Activated CD8-positive, alpha-beta memory T cell treated with anti-CD3 and anti-CD28 coated beads for 1 hour (primary cell): ENCODE measurements at places on chromosomes 6 and 20.

DNA sequence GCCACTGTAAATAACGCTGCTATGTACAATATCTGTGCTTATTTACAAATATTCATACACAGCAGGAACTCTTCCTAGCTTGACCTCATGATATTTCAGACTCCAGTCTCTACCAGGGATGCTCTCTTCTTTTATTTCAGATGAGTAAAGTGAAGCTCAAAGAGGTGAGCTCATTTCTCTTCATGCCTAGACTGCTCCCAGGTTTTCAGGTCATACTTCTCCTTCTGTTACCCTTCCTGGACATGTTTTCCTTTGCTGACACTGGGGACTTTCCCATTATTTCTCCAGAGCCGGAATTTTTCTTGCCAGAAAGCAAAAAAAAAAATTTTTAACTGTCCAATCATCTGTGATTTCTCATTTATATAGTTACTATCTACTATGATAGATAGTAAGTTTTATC lies 147.2 kb upstream of the DST start:
- DNase-seq, result no peak

DNA sequence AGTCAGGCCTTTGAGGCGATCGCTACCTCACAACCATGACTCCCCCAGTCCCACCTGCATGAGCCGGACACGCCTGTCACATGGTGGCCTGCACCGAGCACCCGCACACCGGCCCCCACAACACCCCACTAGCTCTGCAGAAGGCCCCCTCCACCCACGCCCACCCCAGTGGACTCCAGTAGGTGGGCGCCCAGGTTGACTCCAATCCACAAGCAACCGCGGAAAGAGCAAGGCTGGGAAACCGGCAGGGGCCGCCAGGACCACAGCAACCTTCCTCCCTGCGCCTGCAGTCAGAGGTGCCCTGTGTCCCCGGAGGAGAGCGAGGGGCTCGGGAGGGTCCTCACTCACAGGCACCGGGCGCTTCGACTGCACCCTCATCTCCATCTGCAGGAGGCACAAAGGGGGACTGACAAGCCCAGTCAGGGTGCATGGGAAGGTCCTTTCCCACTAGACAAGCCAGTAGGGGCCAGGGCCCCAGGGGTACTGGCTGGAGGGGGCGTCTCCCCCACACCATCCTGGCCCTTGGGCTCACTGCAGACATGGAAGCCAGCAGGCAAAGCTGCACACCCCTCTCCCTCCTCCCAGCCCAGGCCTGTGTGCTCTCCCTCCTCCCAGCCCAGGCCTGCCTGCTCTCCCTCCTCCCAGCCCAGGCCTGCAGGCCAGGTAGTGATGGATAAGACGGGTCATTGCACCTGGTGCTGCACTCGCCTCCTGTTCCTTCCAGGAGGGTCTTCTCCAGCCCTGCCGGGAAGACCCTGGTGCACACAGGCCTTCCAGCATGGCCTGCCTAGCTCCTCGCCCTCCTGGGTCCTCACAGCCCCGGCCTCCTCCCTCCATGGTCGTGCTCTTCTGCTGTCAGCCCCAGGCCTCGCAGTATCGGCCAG lies 137.2 kb downstream of the DLL1 start:
- DNase-seq, result no peak

GRCh38 chr6:91895599-91896285 lies 1308.9 kb upstream of the MAP3K7 start:
- no peak for DNase-seq

DNA sequence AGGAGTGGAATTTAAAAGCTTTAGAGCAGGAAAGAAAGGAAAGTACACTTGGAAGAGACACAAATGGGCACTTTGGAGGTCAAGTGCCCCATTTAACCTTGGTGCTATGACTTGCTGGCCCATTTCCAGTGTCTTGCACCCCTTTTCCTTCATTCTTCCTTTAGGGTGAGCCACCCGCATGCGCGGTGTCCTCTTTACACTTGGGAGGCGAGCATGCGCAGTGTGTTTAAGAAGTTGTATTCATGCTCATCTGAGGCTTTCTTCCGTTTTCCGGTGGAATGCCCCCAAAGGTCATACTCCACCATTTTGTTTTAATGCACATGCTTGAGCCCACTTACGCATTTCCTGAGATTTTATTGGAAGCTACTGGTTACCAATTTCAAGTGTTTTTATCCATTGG lies 29.1 kb downstream of the TMEM170B start:
- no peak for DNase-seq

DNA sequence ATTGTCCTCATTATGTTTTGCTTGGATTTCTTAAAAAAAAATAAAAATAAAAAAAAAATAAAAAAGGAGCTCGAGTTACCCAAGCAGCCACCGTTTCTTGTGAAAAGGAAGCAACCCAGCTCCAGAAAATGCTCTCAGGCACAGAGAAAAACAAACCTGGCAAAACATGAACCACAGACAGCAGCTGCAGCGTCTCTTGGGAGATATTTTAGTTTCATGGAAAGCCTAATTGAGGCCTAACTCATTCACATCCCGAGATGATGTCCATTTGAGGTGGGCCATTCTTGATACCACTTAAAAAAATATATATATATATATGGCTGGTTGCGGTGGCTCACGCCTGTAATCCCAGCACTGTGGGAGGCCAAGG lies 13.7 kb upstream of the MRAP2 start:
- DNase-seq, result no peak

DNA sequence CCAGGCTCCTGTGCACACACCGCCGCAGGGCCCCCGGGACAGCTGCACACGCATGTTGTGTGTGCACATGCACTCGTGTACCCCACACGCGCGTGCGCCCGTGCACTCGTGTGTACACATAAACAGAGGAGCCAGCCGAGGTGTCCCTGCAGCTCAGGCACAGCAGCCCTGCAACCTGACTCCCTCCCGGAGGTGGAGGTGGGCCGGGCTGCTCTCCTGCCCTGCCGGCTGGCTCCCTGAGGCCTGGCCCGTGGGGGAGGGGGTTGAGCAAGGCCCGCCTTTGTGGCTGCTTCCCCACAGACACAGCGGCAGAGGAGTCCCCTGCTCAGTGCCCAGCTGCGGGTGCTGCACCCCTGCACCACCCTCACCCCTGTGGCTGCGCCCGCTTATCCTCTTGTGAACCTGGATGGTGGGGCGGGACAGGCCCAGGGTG lies 624 bp downstream of the RBBP8NL start:
- DNase-seq, result no peak

- DNase-seq, result no peak
Measured at GRCh38 chr6:137816133-137816579, 50.9 kb upstream of the TNFAIP3 start.

DNA sequence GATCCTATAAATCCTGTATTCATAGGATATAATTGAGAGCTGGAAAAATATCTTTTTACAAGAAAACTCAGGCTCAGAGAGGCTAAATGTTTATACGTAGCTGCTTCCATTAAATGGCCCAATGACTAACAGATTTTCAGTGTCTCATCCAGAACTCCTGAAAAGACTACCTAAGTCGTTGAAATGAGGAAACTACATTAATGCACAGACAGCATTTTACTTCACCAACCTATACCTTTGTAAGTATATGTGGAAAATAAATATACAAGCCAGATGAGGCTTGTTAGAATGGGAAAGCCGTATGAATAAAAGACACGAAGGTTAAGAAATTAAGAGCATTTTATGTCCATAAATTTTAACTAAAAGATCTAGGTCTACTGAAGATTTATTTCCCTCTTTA lies 8.4 kb upstream of the SNX14 start:
- DNase-seq, result no peak

GRCh38 chr6:14965424-14966075 lies 280.3 kb upstream of the JARID2 start:
- DNase-seq, result no peak

DNA sequence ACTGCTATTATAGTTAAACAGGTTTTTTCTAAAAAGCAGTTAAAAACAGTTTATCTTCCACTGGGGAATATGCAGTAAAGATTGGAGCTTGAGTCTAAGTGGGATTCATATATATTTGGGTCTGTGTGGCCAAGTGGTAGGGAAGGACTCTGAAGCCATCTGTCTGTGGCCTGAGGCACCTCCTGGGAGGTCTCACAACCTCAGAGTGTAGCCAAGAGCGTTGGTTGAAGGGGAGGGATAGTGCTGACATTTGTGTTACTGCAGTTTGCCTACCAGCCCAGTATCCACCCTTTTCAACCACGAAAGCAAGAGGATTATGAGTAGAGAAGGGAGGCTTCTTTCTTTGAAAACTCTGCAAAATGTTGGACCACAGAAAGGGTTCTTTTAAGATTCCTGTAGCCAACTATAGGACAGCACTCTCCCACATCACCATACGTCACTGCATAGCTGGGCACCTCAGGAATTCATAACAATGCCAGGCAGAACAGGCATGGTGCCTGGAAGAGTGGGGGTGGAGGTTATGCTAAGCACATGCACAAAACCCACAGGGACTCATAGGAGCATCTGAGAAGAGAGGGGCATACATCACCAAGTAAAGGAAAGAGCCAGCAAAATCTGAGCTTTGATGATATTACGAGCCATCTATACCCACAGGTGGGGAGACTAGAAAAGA lies 90.5 kb upstream of the HEY2 start:
- DNase-seq, result no peak

GRCh38 chr6:126600258-126600916 lies 260.5 kb downstream of the CENPW start:
- DNase-seq, result no peak

- no peak for DNase-seq
Measured at GRCh38 chr20:51354769-51355319, 187.7 kb downstream of the NFATC2 start.

GRCh38 chr6:10684618-10685017 lies 9.8 kb downstream of the C6orf52 start:
- no peak for DNase-seq

DNA sequence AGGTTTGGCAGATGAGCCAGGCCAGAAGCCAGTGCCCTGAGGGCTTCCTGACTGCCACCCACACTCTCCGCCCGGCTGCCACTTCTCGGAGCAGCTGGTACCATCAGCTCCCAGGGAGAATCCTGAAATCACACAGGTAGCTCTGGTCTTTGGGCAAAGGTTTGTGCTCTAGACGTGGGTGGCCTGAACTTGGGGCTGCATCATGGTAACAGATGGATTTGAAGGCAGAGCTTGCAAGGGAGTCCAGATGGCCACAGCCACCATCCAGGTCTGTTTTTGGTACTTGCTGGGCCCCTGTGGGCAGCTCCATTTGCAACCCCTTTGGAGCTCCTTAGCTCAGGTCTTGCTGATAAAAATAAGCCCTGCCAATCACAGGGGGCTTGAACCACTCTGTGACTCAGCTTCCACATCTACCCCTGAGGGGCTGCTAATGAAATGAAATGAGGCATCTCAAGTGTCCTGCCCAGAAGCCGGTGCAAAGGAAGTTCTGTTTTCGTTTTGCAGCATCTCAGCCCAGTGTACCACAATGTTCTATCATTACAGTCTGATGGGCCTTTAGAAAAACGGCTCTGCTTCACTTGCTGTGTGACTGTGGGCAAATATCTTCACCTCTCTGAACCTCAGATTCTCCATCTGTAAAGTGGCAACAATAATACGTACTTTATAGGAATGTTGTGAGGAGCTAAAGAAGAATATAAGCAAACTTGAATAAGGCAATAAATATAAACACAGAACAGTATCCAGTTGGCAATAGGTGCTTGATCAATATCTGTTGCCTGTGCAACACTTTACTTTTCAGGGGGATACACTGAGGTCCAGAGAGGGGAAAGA lies 25.1 kb upstream of the CDH22 start:
- DNase-seq, result no peak

DNA sequence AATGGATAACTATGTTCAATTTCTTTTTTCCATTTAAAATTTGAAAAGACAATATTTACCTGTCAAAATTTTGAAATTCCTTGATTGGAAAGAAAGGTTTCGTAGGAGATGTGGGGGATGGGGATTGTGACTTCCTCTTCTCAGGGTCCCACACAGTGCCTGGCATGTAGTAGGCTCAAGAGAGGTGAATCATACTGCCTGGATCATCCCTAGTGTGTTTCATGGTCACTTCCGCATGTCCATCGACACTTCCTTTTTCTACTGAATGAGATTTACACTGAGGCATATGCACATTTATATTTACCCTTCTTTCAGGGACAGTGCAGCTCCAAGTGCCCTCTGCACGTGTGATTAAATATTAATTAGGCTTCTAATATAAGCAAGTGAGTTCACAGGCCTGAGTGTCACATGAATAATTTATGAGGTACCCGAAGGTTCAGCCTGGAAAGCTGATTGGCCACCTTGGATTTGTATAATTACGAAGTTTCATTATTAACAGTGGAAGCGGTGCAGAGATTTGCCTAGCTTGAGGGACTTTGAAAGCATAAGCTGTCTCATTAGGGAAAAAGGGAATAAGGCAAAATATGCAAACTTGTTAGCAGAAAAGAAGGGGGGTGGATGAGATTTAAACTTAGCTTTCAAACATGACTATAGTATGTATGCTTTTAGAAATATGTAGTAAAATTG lies 177.5 kb upstream of the MMS22L start:
- DNase-seq, result no peak

- DNase-seq, result no peak
Measured at GRCh38 chr6:12208190-12208589, 82.0 kb upstream of the EDN1 start.

DNA sequence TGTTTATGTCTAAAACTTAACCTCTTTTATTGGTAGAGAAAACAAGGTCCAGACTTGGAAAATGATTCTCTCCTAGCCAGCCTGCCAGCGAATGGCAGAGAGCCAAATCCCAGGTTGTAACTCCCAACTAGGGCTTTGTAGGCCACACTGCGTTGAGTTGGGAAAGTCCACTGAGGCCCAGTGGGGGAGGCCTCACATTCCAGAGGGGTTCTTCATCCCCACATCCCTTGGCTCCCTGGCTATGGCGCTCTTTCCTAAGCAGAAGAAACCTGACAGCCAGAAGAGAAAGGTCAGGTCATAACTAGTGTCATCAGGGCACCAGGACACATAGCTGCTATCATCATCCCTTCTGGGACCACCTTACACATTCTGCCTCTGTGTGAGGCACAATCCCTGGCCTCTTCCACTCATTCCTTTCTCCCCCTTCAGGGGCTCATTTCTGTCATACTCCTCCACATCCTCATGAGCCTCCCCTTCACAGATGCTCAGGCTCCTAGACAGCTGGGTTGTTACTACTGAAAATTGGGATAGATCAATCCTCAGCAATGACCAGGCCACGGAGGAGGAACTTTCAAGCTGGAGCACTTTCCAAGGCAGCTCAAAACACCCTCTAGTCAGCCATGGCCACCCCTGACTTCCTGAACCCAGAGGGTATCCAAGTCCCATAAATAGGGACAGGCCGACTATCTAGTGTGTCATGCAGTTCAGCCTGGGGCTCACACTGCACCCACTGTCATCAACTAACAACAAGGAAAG lies 48.6 kb downstream of the TCP11 start:
- DNase-seq, result no peak

- DNase-seq, result no peak
Measured at GRCh38 chr20:32685541-32686529, 12.1 kb upstream of the C20orf203 start.

- no peak for DNase-seq
Measured at GRCh38 chr6:106749609-106750008, 120.2 kb downstream of the QRSL1 start.

DNA sequence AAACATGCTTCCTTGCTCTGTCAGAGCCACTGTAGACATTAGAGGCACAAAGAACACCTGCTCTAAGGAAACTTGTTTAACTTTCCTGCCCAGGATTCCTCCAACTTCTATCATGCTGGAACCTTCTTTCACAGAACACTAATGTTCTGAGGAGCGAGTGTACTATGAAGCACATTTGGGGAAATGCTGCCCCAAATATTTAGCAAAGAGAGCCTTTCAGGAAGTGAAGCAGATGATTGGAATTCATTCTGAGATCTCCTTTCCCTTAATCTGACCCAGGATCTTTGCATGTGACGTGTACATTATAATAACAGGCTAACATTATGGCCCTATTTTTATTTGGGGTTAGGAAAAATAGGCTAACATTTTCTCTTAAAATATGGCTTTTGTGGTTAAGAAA lies 21.0 kb upstream of the FYN start:
- no peak for DNase-seq

- no peak for DNase-seq
Measured at GRCh38 chr6:37988127-37988526, 168.6 kb downstream of the ZFAND3 start.
